ENCODE measurements at places on chromosomes 6 and 20. TPM values are rescaled to one million over a fixed set of nuclear protein-coding genes. Genes with fewer than 3 reads are reported as not detected.

DNA sequence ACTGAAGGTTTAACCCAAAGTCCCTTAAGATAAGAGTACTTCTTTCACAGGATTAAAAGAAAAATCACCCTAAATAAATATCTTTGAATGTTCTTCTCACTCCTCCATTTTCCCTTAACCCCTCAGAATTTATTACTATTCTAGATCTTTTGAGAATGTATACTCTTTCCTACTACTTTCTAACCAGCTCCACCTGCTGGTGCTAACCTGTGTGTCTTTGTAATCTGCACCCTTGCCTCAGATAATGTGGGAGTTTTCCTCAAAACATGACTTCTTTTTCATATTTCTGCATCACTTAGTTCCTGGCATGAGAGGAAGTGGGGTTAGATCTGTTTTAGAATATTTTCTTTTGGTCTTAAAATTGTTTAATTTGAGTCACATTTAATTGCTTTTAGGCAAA is 394.2 kb downstream of the BMP2 start:
- DNase-seq = no peak
- H3K4me3 ChIP-seq = no peak overlapping the region
- no peaks in the 10 kb centered on the region for H3K36me3 ChIP-seq
- no peaks in the 10 kb centered on the region for H3K4me1 ChIP-seq
- H3K27me3 ChIP-seq = peaks cover 2% of the 10 kb centered on the region

- no peak overlapping the region for H3K27ac ChIP-seq
- H3K36me3 ChIP-seq = no peaks in the 10 kb centered on the region
- H3K4me1 ChIP-seq = peaks cover 6% of the 10 kb centered on the region
- no peak overlapping the region for H3K4me3 ChIP-seq
- H3K27me3 ChIP-seq = peaks cover 3% of the 10 kb centered on the region
Measured at GRCh38 chr6:154901876-154902552, 93.1 kb upstream of the TIAM2 start.

The DLL1 gene
- total RNA-seq = 34.3 TPM

- peaks cover 6% of the 10 kb centered on the region for H3K36me3 ChIP-seq
- H3K27me3 ChIP-seq = peaks cover 5% of the 10 kb centered on the region
- no peak overlapping the region for H3K27ac ChIP-seq
- peaks cover 27% of the 10 kb centered on the region for H3K4me1 ChIP-seq
Measured at GRCh38 chr20:40741507-40742106, 52.6 kb upstream of the MAFB start.
